ENCODE measurements at places on chromosomes 4 and X. TPM values are rescaled to one million over a fixed set of nuclear protein-coding genes. Genes with fewer than 3 reads are reported as not detected.

The HELT gene
- polyA plus RNA-seq, result not detected

The SYN1 gene
- polyA plus RNA-seq, result 0.10 TPM

The FAM193A gene
- polyA plus RNA-seq, result 4.2 TPM

The FAM114A1 gene
- 82.8 TPM for polyA plus RNA-seq

The SETD7 gene
- polyA plus RNA-seq, result 12.1 TPM

The FRAS1 gene
- polyA plus RNA-seq, result 5.2 TPM

The SPANXN2 gene
- not detected for polyA plus RNA-seq

The TKTL2 gene
- not detected for polyA plus RNA-seq

The SPANXD gene
- not detected for polyA plus RNA-seq

The CLRN2 gene
- not detected for polyA plus RNA-seq

Data from mammary epithelial cell (primary cell).